ENCODE measurements at places on chromosomes 6 and 20.
A peak's percentile ranks its signal among the peaks of the same experiment; 100 is the strongest.

DNA sequence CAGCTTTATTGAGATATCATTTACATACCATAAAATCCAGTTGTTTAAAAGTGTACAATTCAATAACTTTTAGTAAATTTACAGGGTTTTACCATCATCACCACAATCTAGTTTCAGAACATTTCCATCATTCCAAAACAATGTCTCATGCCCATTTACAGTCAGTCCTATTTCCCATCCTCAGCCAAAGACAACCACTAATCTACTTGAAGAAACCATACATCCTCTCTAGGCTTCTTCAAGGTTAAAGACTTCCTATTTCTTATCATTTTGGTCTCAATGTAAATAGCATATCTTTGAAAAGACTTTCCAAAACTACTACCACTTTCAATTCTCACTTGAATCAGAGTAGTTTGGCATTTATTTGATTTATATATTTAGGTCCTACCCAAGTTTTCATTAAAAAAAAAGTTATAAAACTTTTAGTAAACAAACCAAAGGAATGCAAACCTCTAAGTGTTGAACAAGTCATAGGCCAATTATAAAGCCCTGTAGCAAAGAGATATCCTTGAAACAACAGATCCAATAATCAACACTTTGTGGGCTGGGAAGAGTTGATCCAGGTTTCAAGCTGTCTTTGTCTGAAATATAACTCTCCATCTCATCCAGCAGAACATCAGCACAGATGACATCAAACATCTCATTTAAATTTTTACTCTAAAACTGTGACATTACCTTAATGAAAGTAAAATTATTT is 211.3 kb upstream of the RUNX2 start:
- no peak for DNase-seq

GRCh38 chr20:50346374-50347283 is 156.0 kb downstream of the CEBPB start:
- peak; percentile 88 for DNase-seq

DNA sequence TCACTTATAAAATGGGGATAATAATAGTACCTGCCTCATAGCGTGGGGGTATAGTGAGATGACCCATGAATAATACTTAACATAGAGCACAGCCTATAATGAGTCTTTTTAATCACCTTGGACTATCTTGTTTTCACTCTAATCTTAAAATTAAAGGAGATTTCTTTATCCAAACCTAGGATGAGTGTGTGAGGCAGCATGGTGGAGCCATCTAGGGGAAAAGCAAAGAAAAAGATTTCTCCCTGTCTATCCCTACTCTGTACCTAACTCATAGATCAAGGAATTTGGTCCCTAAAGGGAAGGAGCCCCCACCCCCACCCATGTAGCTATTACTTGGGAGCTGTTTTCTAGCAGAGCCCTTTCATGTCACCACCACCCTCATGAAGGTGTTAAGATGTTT is 45.2 kb upstream of the PAK5 start:
- peak; percentile 60 for DNase-seq

GRCh38 chr6:162683135-162683534 is 44.4 kb downstream of the PRKN start:
- no peak for DNase-seq

DNA sequence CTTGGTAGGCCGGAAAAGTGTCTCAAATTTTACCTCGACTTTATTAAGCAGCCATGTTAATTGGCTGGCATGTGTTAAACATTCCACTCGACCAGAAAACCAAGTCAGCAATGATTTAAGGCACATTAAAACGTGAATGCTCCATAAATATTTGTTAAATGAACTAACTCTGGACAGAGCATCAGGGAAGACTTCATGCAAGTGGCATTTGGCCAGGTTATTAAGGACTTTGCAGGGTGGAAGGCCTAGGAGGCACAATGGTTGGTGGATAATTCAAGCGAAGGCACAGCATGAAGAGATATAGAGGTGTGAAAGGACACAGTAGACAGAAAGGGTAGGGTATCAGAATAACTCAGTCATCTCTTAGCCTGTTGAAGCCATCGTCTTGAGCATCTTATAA is 23.0 kb downstream of the ELOVL5 start:
- DNase-seq: no peak

DNA sequence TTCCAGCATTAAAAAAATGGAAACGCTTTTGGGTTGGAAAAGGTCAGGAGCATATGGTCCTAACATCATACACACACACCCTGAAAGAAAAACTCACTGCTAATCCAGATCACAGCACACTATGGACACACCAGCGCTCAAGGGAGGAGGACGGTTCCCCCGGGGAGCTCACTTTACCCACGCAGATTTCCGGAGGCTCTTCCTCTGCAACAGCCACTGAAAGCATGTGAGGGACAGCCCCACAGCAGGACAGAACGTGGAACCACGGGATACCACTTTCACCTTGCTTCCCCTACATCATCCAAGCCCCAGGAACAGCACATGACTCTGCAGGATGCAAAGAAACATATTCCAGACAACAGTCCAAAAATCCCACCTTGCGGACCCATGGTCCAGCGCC is 13.2 kb downstream of the SNHG17 start:
- no peak for DNase-seq

GRCh38 chr6:166245148-166245547 is 63.0 kb downstream of the PRR18 start:
- DNase-seq: no peak

DNA sequence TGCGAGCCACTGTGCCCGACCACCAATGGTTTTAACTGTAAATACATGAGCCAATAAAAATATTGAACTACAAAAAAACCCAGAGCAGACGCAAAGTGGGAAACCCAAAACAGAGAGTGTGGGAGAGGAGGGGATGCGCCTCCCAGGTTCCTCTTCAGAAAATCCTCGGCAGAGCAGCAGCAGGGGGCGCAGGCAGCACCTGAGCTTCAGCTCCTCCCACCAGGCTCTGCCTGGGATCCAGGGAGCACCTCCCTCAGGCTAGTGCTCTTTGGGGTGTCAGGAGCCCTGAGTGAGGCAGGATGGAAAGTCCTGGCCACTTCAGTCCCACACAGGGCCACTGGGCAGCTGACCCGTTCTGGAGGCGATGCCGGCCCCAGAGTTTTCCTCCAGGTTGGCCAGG is 536.9 kb upstream of the CDH4 start:
- DNase-seq: no peak

- DNase-seq: no peak
Measured at GRCh38 chr6:44476849-44477248, 89.3 kb downstream of the CDC5L start.

GRCh38 chr6:47372318-47372717 is 62.6 kb upstream of the TNFRSF21 start:
- no peak for DNase-seq

DNA sequence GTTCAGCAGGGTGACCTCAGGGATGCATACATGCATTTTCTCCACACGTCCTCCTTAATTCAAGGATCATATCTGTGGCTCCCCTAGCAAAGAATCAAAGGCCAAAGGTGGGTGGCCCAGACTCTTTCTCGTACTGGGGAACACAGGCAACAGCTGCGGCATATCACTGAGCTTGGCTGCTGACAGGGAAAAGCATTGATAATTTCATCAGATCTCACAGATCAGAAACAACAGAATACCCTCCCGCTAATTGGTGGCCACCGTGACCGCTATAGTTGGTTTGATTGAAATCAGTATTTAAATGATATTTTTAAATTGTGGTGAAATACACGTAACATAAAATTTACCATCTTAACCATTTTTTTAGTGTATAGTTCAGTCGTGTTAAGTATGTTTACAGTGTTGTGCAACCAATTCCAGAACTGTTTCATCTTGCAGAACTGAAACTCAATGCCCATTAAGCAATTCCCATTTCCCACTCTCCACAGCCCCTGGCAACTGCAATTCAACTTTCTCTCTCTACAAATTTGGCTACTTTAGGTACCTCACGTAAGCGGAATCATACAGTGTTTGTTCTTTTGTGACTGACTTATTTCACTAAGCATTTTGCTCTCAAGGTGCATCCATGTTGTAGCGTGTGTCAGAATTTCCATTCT is 74.7 kb upstream of the TMEM170B start:
- no peak for DNase-seq

DNA sequence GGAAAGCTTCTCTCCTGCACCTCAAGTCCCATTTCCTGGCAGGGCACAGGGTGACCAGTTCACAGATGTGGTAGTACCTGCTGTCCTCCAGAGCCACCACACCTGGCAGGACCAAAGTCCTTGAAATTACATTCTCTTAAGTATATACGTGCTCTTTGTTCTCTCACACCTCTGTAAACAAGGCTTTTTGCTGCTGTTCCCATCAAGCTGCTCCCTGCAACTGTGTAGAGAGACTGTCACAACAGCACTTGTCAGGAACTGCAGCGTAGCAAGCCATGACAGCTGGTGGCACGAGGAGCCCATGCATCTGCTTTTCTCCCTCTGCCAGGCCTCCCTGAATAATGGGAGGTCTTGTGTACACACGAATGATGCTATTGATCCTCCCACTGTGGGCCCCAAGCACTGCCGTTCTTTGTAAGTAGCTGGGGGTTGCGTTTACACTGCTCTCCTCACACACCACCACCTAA is 431.8 kb downstream of the CD83 start:
- DNase-seq: no peak

GRCh38 chr6:130118236-130118635 is 99.9 kb downstream of the L3MBTL3 start:
- DNase-seq: no peak

DNA sequence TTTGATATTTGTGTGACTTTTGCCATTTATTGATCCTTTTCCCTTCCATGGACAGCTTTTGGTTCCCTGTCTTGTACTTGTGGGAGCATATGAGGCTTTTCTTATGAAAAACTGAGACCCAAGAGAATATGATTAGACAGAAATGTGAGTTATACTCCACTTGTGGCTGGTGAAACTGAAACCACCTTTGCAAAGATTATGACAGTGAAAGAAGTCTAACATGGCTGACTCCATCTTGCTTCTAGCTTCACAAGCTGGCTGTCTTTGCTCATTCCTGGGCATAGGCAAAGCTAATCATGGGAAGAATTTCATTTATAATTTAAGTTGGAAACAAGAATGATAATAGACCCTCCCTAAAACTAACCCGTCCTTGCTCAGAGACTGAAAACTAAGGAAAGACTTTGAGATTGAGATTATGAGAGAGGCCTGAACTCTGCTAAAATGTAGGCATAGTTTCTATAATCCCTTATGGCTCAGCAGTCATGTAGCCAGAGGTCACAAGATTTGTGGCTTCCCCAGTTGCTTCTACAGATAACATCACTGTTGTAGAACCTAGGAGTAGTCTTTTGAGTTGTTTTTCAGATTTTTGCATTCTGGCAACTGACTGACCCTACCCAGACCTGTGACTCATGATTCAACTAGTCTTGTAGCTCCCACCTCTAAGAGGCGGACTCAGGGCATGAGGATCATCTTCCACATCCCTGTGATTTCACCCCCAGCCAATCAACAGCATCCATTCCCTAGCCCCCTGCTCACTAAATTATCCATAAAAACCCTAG is 50.9 kb upstream of the CD2AP start:
- no peak for DNase-seq

- no peak for DNase-seq
Measured at GRCh38 chr6:69232496-69232895, 564.3 kb downstream of the LMBRD1 start.

GRCh38 chr6:4916954-4917561 is 86.8 kb downstream of the RPP40 start:
- DNase-seq: no peak

DNA sequence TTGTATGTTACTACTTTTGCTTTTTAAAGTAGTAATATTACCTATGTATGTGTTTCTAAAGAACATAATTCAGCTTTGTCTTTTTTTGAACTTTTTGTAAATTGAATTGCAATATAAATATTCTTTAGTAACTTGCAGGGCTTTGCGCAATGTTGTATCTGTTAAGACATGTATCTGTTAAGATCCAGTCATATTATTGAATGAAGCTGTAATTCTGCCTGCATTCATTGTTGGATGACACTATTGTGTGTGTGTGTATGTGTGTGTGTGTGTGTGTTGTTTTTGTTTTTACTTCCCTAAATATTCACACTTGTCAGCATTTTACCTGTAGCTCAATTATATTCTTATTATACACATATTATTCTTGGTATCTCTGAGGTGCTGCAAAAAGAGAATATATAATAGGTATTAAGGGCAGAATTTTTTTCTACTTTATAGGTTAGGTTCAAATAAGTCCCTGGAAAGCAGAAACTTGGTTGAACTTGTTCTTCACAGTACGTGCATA is 164.0 kb downstream of the MEI4 start:
- DNase-seq: no peak

DNA sequence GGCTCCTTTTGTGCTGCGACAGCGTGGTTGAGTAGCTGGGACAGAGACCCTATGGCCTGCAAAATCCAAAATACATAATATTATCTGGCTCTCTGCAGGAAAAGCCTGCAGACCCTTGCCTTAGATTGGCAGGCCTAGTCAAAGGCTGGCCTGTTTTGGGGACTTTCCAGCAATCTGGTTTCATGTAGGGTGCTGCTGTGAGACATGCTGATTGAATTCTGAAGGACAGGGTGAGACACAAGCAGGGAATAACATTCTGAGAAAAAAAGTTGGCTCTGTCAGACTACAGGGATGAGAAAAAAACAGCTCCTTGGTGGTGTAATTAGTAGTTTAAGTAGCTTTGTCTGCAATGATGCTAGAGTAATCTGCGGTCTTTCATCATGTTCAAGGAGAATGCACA is 402.7 kb upstream of the AGPAT4 start:
- no peak for DNase-seq
